ENCODE measurements at places on chromosomes 1 and 21.

GRCh38 chr1:74340656-74341055 lies 105.5 kb downstream of the TNNI3K start:
- H3K27me3 ChIP-seq, result no peaks in the 10 kb centered on the region
- no peak overlapping the region for H3K27ac ChIP-seq
- H3K36me3 ChIP-seq, result no peaks in the 10 kb centered on the region
- no peak for DNase-seq

GRCh38 chr1:169288011-169288414 lies 79.6 kb downstream of the NME7 start:
- no peak overlapping the region for H3K4me3 ChIP-seq
- no peak for DNase-seq
- H3K27me3 ChIP-seq, result no peaks in the 10 kb centered on the region
- H3K4me1 ChIP-seq, result no peaks in the 10 kb centered on the region

GRCh38 chr1:64838486-64838885 lies 93.6 kb downstream of the RAVER2 start:
- H3K27me3 ChIP-seq, result no peaks in the 10 kb centered on the region
- no peaks in the 10 kb centered on the region for H3K36me3 ChIP-seq
- no peak overlapping the region for H3K4me3 ChIP-seq
- no peak for DNase-seq
- H3K27ac ChIP-seq, result no peak overlapping the region

- H3K27me3 ChIP-seq, result no peaks in the 10 kb centered on the region
- no peaks in the 10 kb centered on the region for H3K36me3 ChIP-seq
- H3K27ac ChIP-seq, result peak overlapping the region; percentile 28
- no peak for DNase-seq
- H3K4me1 ChIP-seq, result peaks cover 20% of the 10 kb centered on the region
These were observed 1.8 kb downstream of the ZNF362 start for GRCh38 chr1:33257772-33258712.

DNA sequence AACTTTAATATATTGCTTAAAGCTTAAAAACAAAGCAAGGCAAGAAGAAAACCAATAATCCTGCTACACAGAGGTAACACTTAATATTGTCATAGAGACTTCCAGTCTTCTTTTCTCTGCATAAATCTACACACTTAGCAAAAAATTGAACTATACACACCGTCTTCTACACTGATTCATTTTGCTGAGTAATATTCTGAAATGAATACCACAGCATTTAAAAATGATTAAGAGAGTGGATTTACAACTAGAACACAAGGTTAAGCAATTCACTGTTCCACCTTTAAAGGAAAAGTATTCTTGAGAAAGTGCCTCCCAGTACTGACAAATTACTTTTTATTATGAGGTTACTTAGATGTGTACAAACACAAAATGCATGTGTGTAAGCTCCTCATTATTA lies 22.2 kb upstream of the ITPKB start:
- H3K36me3 ChIP-seq, result no peaks in the 10 kb centered on the region
- H3K4me1 ChIP-seq, result no peaks in the 10 kb centered on the region
- H3K27ac ChIP-seq, result no peak overlapping the region
- no peak overlapping the region for H3K4me3 ChIP-seq
- DNase-seq, result no peak

DNA sequence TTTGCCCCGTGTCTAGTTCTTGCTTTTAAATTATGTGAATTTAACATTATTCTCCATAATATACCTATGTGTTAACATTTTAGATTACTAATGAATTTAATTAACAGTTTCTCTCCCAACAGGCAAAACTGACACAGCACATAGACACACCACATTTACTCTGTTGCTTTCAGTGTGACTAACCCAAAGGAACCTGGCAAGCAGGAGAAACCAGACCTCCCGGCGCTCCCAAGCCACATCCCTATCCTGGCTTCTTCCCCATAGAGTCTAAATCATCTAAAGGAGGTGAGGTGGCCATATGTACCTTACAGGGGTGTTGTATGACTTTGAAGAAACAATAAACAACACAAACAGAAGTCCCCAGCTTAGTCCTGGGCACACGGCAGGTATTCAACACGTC lies 69.2 kb downstream of the CAPZB start:
- H3K4me1 ChIP-seq, result peaks cover 45% of the 10 kb centered on the region
- DNase-seq, result no peak
- no peaks in the 10 kb centered on the region for H3K27me3 ChIP-seq
- H3K36me3 ChIP-seq, result no peaks in the 10 kb centered on the region

GRCh38 chr21:18498431-18498830 lies 94.8 kb upstream of the TMPRSS15 start:
- no peak overlapping the region for H3K4me3 ChIP-seq
- no peaks in the 10 kb centered on the region for H3K36me3 ChIP-seq
- H3K4me1 ChIP-seq, result no peaks in the 10 kb centered on the region
- no peaks in the 10 kb centered on the region for H3K27me3 ChIP-seq

- no peaks in the 10 kb centered on the region for H3K4me1 ChIP-seq
- no peaks in the 10 kb centered on the region for H3K27me3 ChIP-seq
- no peaks in the 10 kb centered on the region for H3K36me3 ChIP-seq
- no peak overlapping the region for H3K4me3 ChIP-seq
These were observed 14.7 kb downstream of the WNT3A start for GRCh38 chr1:228021355-228022030.

GRCh38 chr1:160346463-160346862 lies 3.3 kb downstream of the NCSTN start:
- H3K4me1 ChIP-seq, result no peaks in the 10 kb centered on the region
- no peak overlapping the region for H3K27ac ChIP-seq
- H3K36me3 ChIP-seq, result no peaks in the 10 kb centered on the region
- no peak overlapping the region for H3K4me3 ChIP-seq
- no peak for DNase-seq

DNA sequence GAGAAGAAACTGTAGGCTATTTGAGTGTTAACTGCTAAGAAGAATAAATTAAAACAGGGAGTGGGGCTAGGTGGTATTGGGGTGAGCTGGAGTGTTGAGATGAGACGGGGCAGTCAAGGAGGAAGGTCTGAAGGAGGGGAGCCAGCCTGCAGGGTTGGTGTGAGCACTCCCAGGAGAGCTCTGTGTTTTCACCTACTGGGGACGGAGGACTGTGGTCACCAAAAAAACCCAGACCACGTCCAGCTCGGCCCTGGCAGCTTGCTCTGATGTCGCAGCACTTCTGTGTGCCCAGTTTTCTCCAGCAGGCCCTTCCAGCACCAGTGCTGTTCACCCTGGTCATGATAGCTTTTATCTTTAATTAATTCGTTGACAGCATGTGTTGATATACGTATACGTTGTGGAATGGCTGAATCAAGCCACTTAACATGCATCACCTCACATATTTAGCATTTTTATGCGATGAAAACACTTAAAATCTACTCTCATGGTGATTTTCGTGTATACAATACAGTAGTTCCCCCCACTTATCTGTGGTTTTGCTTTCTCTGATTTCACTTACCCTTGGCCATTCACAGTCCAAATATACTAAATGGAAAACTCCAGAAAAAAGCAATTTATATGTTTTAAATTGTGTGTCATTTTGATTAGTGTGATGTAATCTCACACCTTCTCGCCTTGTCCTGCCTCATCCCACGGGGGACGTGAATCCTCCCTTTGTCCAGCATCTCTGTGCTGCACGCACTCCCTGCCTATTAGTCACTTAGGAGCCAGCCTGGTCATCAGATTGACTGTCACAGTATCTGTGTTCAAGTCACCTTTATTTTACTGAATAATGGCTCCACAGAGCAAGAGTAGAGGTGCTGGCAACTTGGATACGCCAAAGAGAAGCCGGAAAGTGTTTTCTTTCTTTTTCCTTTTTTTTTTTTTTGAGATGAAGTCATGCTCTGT lies 12.3 kb downstream of the FAM3B start:
- DNase-seq, result no peak
- no peaks in the 10 kb centered on the region for H3K4me1 ChIP-seq
- H3K27ac ChIP-seq, result no peak overlapping the region
- H3K27me3 ChIP-seq, result no peaks in the 10 kb centered on the region

GRCh38 chr1:218346391-218347204 lies 1.5 kb downstream of the TGFB2 start:
- peak; percentile 52 for DNase-seq
- H3K4me1 ChIP-seq, result peaks cover 2% of the 10 kb centered on the region
- no peaks in the 10 kb centered on the region for H3K27me3 ChIP-seq

- no peak for DNase-seq
- H3K27me3 ChIP-seq, result no peaks in the 10 kb centered on the region
- no peaks in the 10 kb centered on the region for H3K4me1 ChIP-seq
- no peak overlapping the region for H3K27ac ChIP-seq
- H3K36me3 ChIP-seq, result no peaks in the 10 kb centered on the region
These were observed 177.8 kb downstream of the PTPRU start for GRCh38 chr1:29414086-29414485.

GRCh38 chr21:43767984-43768867 lies 7.9 kb downstream of the CSTB start:
- H3K27me3 ChIP-seq, result no peaks in the 10 kb centered on the region
- DNase-seq, result peak; percentile 55
- peaks cover 7% of the 10 kb centered on the region for H3K4me1 ChIP-seq
- H3K4me3 ChIP-seq, result no peak overlapping the region

DNA sequence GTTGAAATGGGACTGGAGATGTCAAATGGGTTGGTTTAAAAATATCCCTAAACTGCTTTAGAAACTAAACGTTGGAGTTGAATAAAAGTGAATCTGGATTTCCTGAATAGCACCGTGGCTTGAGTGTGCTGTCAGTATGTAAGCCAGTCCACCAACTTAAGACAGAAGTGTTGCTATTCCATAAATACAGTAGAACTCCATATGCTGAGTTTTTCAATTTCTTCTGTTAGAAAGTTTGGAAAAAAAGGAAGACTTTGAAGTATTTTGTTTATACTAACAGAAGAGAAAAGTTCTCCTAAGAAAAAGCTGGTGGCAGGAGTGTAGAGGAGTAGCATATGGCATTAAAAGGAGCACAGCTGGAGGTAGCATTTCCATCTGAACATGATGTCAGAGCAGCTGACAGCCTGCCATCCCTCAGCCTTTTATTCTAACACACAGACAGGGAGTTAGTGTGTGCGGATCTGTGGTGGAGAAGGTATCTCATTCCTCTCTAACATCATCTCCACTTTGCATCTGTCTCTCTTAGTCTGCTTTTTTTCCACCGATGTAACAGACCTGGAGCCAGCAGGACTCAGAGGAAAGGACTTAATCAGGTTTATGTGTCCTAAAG lies at the start of gene ZBTB18:
Gene ZBTB18 (plus strand): TSS at position 449 of the 610 bp plus-strand sequence. CDS start 149 bp downstream, at position 598.
- no peaks in the 10 kb centered on the region for H3K4me1 ChIP-seq
- no peaks in the 10 kb centered on the region for H3K27me3 ChIP-seq
- H3K27ac ChIP-seq, result no peak within 1 kb of the TSS
- no peaks in the 10 kb centered on the region for H3K36me3 ChIP-seq
- peak within 1 kb of the TSS; percentile 71 for H3K4me3 ChIP-seq

GRCh38 chr21:28069450-28069923 lies 923.2 kb downstream of the LTN1 start:
- no peaks in the 10 kb centered on the region for H3K27me3 ChIP-seq
- H3K27ac ChIP-seq, result no peak overlapping the region
- H3K4me3 ChIP-seq, result no peak overlapping the region
- no peaks in the 10 kb centered on the region for H3K36me3 ChIP-seq

- H3K4me1 ChIP-seq, result no peaks in the 10 kb centered on the region
- no peaks in the 10 kb centered on the region for H3K36me3 ChIP-seq
These were observed 113.8 kb downstream of the UBR4 start for GRCh38 chr1:19096036-19096833.

DNA sequence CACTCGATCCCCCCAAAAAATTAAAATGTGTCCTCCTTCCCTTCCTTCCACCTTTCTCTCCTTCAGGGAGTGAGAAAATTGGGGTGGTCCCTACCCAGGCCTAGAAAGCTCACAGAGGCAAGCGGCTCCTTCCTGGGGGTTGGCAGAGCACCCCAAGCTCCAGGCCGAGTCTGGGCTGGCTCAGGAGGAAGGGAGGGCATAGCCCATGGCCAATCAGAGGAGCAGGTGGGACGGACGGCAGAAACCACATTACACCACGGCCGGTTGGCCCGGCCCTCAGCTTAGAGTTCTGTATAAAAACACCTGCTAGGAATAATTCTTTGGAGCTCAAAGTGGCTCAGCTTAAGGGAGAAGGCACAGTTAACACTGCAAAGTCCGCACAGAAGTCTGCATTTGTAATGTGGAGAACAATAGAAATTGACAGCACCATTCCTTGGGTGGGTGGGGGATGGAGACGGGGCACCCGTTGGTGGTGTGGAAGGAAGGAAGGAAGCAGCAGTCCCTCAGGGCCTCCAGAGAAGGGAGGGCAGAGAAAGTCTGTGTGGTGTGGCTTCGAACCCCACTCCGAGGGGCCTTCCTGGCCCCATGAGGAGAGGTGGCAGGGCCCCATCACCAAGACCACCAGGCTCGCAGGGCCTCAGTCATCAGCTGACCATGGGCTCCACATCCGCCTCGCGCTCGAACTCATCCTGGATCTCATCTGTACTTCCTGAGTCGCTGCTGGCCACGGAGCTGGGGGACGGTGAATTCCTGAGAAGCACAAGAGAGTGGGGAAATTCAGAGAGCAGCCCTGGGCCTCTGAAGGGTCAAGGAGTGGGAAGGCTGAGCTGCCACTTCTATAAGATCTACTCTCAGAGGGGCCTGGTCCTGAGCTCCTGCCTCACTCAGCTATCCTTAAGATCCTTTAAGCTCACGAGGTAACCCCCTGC lies 5.8 kb upstream of the ALDH4A1 start:
- H3K4me1 ChIP-seq, result peaks cover 3% of the 10 kb centered on the region
- no peak overlapping the region for H3K4me3 ChIP-seq
- H3K27me3 ChIP-seq, result no peaks in the 10 kb centered on the region

- H3K4me1 ChIP-seq, result peaks cover 9% of the 10 kb centered on the region
- peak; percentile 87 for DNase-seq
- H3K27ac ChIP-seq, result peak within 1 kb of the TSS; percentile 78
- peak within 1 kb of the TSS; percentile 48 for H3K4me3 ChIP-seq
These were observed at the start of gene MACF1 for GRCh38 chr1:39204441-39205081. MACF1 (plus strand) TSS chr1:39204695; CDS start chr1:39205023, 328 bp downstream.

- H3K36me3 ChIP-seq, result no peaks in the 10 kb centered on the region
- peaks cover 3% of the 10 kb centered on the region for H3K27me3 ChIP-seq
- no peaks in the 10 kb centered on the region for H3K4me1 ChIP-seq
- H3K4me3 ChIP-seq, result no peak overlapping the region
These were observed 184.5 kb upstream of the KAZN start for GRCh38 chr1:14413819-14414490.

GRCh38 chr1:30450148-30450817 lies 273.1 kb downstream of the MATN1 start:
- H3K4me3 ChIP-seq, result no peak overlapping the region
- no peak overlapping the region for H3K27ac ChIP-seq
- no peaks in the 10 kb centered on the region for H3K36me3 ChIP-seq
- DNase-seq, result no peak
- no peaks in the 10 kb centered on the region for H3K27me3 ChIP-seq

DNA sequence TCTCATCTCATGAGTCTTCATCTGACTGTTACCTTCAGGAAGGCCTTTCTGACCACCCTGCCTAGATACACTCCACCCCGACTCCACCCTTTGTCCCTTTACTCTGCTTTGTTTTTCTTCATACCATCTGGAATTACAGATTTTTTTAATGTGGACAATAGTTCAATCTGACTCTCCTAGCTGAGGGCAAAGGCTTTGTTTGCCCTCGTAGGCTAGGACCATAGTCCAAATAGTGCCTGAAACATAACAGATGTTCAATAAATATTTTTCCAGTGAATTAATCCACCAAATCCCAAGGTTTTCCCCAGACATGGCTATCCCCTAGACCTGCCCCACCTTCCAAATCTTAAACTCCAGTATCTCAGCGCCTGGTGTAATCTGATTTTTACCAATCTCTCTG lies 176.5 kb upstream of the GJB5 start:
- H3K27me3 ChIP-seq, result no peaks in the 10 kb centered on the region
- H3K36me3 ChIP-seq, result no peaks in the 10 kb centered on the region
- no peak overlapping the region for H3K27ac ChIP-seq
- H3K4me1 ChIP-seq, result no peaks in the 10 kb centered on the region
- DNase-seq, result no peak
- no peak overlapping the region for H3K4me3 ChIP-seq

GRCh38 chr1:76759950-76760349 lies 107.3 kb upstream of the ST6GALNAC5 start:
- H3K4me3 ChIP-seq, result no peak overlapping the region
- no peaks in the 10 kb centered on the region for H3K36me3 ChIP-seq
- H3K27ac ChIP-seq, result no peak overlapping the region
- H3K4me1 ChIP-seq, result no peaks in the 10 kb centered on the region

Data from ovary (tissue), 10 donors.